ENCODE measurements at places on chromosomes 5 and 9.

DNA sequence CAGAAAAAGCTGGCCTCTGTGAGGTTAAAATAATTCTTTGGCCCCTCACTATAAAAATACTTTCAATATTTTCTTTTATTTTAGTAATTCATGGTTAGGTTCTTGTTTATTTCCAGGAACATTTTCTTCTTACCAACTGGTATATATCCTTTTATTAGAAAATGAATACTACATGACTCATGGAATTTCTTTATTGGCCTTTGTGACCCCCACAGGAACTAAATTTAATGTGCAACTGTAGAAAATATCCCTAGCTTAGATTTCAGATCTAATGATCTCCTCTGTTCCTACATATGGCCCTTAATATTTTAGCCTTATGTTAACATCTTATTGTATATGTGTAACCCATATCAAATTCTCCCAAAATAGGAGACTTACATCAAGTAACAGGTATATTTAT lies 429.9 kb downstream of the NR2F1-AS1 start:
- no peak for DNase-seq

DNA sequence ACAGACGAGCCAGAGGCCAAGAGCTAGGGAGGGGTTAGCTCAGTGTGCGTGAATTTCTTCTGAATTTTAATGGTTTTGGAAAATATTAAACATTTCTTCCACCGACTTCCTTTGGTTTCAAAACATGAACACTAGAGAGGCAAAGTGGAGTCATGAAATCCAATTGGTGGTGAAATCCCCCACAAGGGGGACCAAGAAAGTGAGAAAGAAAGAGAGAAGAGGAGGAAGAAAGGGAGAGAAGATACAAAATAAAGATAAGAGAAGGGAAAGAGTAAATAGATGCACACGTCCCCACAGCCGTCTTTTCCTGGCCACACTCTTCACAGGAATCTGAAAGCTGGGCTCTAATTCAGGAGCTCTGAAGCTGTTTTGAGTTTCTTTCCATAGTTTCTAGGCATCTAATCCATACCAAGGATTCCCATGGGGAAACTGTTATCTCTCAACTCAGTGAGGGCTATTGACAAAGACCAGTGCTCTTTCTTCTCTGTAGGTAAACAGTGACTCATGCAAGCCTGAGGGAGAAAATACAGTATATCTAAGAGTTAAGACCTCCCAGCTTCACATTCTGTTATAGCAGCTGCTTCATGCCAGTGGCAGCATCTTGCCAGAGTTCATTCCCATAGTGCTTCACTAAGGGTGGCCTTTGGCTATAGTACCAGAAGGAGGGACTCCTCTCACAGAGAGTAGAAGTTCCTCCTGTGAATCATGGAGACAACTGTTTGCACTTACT lies 115.8 kb upstream of the LIFR start:
- DNase-seq = no peak

DNA sequence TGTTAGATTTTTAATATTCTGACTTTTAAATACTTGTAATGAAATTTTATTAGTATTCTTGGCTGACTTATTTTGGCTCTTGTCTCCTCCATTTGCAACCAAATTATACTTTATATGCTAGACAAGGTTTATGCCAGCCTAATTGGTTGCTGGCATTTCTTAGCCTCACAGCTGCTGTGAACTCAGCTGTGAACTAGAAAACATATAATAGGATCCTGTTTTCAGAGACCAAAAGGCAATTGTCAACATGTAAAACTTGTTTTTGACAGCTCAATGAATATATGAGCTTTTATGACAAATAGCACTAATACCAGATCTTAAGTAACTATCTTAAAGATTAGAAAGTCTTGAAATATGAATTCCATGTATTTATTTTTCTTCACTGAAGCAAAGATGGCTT lies 25.9 kb downstream of the KIF2A start:
- no peak for DNase-seq

- DNase-seq = no peak
Measured at GRCh38 chr5:178165581-178165980, 11.9 kb upstream of the NHP2 start.

GRCh38 chr5:21238786-21239185 lies 1250.8 kb upstream of the CDH18 start:
- no peak for DNase-seq

GRCh38 chr5:16992444-16992843 lies 56.4 kb upstream of the MYO10 start:
- no peak for DNase-seq

DNA sequence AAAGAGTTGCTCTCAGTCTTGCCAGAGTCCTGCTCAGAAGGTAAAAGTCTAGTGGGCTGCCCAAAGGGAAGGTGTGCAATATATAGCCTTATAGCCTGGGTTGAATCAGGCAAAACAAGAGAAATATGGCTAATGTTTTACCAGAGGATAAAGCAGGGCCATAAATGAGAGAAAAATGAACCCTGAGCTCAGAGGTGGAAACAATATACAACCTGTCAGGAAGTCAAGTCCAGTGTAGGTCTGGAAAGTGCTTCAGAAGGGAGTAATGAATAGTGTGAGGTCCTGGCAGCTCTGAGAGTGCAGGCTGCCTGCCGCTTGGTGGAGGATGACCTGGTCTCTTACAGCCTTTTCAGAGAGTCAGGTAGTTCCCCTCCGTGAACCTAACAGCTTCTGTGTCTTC lies 177.8 kb upstream of the TNC start:
- no peak for DNase-seq

GRCh38 chr9:7165331-7165975 lies 407.7 kb downstream of the KDM4C start:
- no peak for DNase-seq

DNA sequence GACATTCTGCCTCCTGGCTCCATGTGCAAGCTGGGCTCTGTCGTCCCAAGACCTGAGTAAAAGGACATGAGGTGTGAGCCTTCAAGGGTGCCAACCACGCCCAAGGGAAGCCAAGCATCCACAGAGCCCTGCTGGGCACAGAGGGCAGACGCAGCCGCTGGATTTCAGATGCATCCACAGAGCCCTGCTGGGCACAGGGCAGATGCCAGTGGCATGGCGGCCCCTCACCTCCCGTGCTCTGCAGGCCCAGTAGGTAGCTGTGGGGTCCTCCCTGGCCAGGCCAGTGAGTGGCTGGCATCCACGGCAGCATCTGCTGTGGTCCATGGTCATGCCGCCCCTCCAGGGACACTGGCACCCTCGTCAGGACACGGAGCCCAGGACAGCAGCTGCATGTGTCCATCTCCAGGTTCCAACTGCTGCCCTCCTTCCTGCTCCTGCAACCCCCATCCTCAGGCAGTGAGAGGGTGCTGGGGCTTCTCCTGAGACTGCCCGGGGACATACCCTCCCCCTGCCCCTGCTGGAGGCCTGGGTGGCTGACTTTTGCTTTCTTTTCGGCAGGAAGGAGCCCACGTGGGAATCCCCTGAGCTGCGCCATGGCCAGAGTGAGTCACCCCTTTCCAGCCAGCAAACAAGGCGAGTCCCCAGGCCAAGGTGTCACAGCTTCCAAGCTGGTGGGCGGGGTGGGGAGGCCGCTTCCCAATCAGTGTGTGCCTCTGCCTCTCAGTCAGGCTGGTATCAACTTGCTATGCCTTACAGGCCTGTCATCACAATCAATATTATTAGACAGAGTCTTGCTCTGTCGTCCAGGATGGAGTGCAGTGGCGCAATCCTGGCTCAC lies 4.0 kb upstream of the TRAF2 start:
- no peak for DNase-seq

DNA sequence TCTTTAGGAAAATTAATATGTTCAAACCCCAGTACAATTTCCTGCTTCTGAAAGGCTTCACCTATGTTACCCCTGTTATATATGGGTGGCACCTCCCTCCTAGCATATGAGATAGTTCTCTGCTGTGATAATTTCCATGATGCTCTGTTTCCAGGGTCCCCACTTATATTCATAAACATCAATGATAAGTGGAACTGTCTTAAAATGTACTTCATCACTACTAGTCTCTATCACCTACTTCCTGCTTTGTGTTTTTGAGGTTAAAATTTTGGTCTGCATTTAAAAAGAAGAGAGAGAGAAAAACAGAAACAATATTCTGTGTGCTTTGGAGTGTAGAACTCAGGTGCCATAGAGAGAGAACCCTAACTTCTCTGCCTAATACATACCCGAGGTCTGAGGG lies 234.7 kb downstream of the HTR1A start:
- DNase-seq = no peak

- no peak for DNase-seq
Measured at GRCh38 chr5:41392016-41392415, 118.4 kb downstream of the PLCXD3 start.

DNA sequence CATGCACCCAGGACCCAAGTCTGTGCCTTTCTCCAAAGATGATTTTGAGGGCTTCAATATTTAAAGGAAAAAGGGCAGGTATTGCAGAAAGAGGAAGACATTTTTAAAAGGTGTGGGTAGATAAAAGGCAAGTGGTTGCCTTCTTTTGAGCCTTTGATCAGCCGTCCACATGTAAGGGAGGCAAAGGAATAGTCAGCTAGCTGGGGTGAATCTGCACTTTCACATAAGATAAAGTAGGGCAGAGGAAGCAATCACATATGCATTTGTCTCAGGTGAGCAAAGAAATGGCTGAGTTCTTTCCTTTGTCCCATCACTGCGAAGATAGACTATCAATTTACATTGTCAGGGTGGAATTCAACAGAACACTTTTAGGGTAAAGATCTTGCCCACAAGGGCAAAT lies 19.9 kb downstream of the MGAT1 start:
- DNase-seq = no peak

DNA sequence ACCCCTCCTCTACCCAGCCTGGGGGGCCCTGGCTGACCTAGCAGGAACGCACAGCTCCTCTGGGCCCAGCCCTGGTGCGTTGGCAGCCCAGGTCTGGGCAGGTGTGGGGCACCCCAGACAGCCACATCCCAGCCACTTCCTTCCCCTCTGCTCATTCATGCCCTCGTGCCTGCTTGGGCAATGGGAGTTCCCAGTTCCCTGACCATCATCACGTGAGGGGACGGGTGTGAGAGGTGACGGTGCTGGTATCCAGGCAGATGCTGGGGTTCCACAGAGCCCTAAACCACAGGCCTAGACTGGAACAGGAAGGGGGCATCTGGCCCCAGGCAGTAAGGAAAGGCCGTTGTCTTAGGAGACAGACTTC lies 8.4 kb downstream of the RALGDS start:
- DNase-seq = no peak

GRCh38 chr5:3958389-3958788 lies 362.8 kb downstream of the IRX1 start:
- no peak for DNase-seq

- no peak for DNase-seq
Measured at GRCh38 chr5:172282272-172283019, 1.1 kb downstream of the UBTD2 start.

DNA sequence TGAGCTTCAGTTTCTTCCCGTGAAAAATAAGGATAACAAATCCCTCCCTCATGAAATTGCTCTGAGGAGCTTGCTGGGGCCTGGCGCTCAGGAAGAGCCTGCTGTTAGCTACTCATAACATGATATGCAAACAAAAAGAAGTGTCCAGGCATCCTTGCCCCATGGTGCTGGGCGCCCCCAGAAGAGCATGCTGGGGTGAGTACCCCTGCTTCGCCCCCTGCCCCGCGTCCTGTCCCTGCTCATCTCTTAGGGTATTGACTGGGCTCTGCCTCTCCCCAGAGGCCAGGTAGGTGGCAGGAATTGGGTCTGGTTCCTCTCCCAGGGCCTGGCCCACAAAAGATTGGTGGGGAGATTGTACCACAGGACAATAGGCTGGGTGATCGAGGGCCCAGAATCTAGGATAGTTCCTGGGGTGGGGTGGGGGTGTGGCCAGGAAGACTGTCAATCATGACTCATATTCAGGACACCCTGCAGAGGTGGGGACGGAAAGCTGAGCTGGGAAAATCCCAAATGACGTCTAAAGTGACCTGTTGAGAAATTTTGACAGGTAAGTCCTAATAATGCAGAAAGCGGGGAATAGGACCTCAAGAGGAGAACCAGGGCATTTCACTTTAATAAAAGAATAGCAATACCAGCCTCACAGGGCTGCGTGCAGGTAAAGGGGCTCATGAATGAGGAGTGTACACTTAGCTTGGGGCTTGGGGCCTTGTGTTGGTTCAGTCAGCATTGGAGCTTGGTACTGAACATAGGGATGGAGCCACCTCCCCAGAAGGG lies 8.9 kb downstream of the PITX1 start:
- DNase-seq = no peak

DNA sequence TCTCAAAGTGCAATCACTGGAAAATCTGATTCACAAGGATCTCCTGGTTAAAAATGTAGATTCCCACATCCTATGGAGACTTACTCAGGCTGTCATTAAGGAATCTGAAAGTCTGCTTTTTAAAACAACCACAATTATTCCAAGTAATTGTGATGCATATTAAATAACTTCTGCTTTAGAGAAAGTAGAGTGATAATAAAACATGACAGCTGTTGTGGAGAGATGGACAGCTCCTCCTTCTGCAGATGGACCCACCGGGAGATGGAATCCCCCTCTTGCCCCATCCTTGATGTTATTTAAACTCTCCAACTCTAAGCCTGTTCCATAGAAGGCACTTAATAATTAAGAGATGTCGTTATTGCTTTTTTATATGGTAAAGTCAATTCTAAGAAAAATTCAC lies 802.2 kb downstream of the CDH12 start:
- no peak for DNase-seq

DNA sequence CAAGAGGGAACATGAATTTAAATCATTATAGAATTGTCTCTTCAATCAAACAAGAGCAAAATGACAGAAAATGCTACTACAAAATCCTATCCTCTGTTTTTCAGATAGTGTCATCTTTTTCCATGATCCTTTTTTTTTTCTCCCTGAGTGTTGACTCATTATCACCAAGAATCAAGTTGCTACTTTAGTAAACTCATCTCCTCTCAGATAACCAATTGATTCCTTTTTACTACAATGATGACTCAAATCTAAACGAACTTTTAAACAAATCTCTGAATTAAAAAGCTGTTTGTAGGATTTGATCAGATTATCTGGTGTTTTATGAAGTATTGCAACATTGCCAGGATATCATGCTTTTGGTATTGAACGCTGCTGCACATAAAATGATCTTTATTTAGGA lies 23.9 kb upstream of the IL7R start:
- no peak for DNase-seq

Measured in NCI-H2029 (cell line).